Anterior cingulate cortex (tissue), 58 donors: ENCODE measurements at places on chromosomes 13 and 19.

DNA sequence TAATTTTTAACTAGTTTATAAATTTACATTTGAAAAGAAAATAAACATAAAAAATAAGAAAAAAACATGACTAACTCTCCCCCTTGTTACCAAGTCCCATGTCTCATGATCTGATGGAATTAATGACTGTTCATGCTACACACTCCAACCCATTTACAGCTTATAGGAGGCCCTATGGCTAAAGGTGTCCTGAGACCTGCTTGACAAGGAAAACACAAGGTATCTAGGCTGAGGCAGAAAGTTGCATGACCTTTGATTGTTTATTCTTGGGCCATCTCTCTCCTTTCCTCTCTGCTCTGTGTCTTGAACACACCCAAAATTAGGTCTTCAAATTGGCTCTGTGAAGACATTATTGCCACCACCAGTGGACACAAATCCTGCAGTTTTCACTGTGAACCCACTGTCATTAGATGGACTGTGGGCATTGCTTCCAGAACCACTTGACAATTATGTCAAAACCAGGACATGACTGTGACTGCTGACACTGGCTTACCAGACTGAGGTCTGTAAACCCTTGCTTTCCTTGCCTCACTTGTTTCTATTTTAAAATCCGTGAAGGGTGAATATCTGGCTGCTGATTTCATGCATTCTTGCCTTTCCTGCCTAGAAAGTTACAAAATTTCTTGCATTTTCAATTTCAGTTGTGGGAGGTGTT lies 386.5 kb upstream of the SPRY2 start:
- no peak for DNase-seq

DNA sequence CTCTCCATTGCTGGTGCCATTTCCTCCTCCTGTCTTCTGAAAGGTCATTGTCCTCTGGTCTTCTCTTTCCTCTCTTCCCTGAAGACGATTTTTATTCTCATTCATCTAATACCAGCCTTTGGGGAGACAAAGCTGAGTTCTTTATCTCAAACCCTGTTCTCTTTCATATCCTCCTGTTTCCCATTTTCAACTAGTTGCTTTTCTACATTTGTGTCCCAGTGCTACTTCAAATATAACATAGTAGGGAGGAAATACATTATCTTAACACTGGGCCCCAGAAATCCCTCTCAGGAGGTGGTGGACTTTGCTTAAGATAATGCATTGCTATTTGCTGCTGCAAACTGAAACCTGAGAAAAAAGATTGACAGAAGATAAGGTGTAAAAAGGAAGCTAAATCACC lies 159.1 kb downstream of the HS6ST3 start:
- DNase-seq, result no peak

- no peak for DNase-seq
These were observed 18.8 kb downstream of the ZC3H4 start for GRCh38 chr19:47094557-47095475.

- DNase-seq, result no peak
These were observed 79.6 kb upstream of the DOCK9 start for GRCh38 chr13:99057310-99057975.

- peak; percentile 52 for DNase-seq
These were observed 4.3 kb downstream of the ZSCAN1 start for GRCh38 chr19:58037927-58038687.

- no peak for DNase-seq
These were observed 22.1 kb downstream of the AP2A1 start for GRCh38 chr19:49788857-49789256.

DNA sequence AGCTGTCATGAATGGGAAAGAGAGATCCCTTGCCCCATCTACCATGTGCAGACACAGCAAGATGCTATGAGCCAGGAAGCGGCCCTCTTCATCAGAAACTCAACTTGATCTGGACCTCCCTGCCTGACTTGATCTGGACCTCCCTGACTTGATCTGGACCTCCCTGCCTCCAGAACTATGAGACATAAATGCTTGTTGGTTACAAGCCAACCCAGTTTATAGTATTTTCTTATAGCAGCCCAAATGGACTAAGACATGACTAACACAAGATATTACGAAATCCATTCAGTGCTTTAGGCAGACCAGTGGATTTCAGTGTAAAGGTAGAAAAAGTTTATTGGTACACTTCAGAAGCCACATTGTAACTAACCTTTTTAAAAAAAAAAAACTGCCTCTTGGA lies 15.6 kb downstream of the PCID2 start:
- no peak for DNase-seq

DNA sequence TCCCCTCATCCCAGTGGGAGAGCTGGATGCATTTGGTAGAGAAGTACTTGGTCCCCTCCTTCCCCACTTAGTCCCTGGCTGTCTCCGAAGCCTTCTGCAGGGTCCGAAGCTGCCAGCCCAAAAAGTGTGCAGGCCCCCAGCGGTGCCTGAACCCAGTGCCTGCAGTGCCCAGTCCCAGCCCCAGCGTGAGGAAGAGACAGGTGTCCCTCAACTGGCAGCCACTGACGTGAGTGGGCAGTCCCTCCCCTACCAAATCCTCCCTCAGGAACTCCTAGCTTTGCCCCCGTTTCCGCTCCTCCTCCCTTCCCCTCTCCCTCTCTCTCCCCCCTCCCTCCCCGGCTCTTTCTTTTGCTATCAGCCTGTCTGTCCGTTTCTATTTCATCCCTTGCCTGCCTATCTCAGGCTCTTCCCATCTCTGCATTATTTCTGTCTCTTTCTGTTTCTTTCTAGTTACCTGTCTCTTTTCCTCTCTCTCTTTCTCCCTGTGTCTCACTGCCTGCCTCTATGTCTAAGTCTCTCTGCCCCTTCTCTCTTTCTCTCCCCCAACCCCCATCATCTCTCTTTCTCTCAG lies 1.8 kb upstream of the LTBP4 start:
- no peak for DNase-seq

GRCh38 chr19:3968556-3969434 lies 2.1 kb downstream of the DAPK3 start:
- peak; percentile 17 for DNase-seq

- no peak for DNase-seq
These were observed 50.3 kb upstream of the CLDN10 start for GRCh38 chr13:95502216-95502615.

GRCh38 chr19:38840583-38840968 lies 9.0 kb upstream of the ECH1 start:
- no peak for DNase-seq

DNA sequence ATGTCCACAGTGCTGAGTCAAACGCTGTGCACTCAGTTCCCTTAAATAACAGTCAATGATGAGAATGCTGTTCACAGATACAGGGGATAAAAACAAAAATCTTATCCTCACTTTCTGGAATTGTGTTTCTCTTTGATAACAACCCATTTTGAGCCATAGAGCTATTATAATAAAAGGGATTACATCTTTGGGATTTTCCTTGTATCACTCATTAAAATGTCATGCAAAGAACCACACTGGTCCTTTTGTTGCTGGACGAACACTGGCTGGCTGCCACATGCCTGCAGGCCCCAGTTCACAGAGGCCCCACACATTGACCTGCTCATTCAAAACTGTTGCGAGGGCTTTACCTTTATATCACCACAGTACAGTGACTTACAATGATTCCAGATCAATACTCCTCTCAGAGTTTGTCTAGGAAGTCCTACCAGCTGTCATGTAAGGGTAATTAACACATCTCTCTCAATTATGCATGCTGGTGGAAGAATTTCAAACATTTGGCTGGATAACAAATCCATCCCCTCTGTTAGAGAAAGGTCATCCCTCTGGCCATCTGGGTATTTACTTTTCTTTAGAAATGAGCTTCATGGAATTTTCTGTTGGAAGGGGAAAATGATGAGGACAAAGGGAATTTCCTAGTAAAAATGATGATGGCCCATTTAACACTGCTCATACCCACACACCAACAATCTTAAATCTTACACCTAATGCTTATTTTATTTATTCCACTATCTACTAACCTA lies 85.9 kb downstream of the MBNL2 start:
- DNase-seq, result no peak

- no peak for DNase-seq
These were observed 6.6 kb upstream of the ZDHHC20 start for GRCh38 chr13:21465710-21466160.

GRCh38 chr13:92379371-92379770 lies 847.2 kb upstream of the GPC6 start:
- DNase-seq, result no peak

- DNase-seq, result no peak
These were observed 64.5 kb downstream of the KCNRG start for GRCh38 chr13:50079655-50080202.

DNA sequence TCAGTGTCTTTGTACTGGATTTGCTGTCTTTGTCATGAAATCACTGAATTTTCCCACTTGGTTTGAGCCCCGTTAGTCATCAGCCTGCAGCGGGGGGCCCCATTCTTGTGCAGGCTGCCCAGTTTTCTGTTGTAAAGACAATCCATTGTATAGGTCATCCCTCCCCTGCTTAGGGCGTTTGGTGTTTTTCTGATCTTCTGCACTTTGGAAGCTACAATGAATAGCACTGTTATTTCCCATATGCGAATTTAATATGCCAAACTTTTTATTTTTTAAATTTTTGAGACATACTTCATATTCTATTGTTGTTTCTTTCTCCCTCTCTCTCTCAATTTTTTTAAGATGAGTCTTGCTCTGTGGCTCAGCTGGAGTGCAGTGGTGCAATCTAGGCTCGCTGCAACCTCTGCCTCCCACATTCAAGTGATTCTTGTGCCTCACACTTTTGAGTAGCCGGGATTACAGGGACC lies 9.0 kb downstream of the SLC27A1 start:
- DNase-seq, result peak; percentile 59

GRCh38 chr13:43088093-43088511 lies 64.7 kb downstream of the DNAJC15 start:
- DNase-seq, result no peak
